ENCODE measurements at places on chromosomes 2 and 18.

GRCh38 chr2:213420828-213421385, 136.6 kb downstream of the SPAG16 start:
- DNase-seq: no peak

- no peak for DNase-seq
Observed at GRCh38 chr18:6566338-6566911, 151.7 kb upstream of the L3MBTL4 start.

DNA sequence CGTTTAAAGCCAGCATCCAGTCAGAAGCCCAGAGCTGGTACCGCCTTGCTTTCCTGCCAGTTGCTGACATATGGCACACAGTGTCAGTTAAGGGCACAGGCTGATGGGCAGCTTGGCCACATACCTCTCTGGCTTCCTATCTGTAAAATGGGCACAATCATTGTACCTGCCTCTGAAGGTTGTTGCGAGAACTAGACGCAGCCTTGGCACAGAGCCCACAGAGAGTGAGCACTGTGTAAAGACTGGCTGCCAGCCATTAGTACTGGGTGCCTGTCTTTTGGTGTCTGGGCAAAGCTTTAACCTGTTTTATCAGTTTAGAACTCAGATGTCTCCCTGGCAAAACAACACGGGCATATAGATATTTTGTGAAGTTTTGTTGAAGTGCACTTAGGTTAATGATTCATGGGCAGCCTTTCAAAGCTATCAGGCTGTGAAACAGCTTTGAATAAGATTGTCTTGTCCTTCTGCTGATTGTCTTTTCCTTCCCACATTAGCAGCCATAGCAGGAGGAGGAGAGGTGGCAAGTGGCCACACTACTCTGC, 269.5 kb downstream of the NEDD4L start:
- no peak for DNase-seq

- no peak for DNase-seq
Observed at GRCh38 chr2:205270689-205271088, 411.6 kb upstream of the NRP2 start.

DNA sequence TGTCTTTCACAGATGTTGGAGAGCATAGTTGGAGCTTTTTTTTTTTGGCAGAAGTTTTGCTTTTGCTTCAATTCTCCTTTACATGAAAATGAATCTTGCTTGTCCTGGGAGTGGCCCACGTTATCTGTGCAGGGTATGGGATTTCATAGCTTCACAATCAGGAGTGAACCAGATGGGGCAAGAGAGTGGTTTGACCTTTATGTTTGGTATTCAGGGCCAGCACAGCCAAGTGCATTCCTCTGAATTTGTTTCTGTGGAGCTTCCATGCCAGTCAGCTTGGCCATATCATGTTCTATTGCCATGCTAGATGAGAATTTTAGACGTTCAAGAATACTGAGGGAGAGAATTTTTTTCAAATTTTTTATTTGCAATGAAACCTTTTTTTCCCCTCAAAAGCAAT, 116.6 kb downstream of the PRPF40A start:
- DNase-seq: no peak

Measured in stimulated activated CD4-positive, alpha-beta T cell treated with anti-CD3 and anti-CD28 coated beads, Interleukin-4, amount 100 ng/mL, for 1 hour (primary cell).